ENCODE measurements at places on chromosomes 2 and 18.
A peak's percentile ranks its signal among the peaks of the same experiment; 100 is the strongest.

GRCh38 chr18:57836557-57836956, 33.4 kb upstream of the ATP8B1 start:
- no peak for DNase-seq

DNA sequence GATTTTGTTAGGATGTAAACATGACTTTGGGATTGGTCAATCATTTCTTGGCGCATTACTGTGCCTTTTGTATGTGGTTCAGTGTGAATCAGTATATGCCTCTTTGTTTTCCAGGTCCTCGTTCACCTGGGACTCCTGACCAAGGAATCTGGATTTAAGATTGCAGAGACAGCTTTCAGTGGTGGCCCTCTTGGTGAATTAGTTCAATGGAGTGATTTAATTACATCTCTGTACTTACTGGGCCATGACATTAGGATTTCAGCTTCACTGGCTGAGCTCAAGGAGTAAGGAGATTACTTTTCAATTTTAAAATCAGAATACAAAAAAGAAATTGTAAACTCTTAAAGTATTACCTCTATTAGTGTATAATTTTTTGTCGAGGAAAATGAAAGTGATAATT, 87.6 kb downstream of the MGAT5 start:
- DNase-seq, result no peak

DNA sequence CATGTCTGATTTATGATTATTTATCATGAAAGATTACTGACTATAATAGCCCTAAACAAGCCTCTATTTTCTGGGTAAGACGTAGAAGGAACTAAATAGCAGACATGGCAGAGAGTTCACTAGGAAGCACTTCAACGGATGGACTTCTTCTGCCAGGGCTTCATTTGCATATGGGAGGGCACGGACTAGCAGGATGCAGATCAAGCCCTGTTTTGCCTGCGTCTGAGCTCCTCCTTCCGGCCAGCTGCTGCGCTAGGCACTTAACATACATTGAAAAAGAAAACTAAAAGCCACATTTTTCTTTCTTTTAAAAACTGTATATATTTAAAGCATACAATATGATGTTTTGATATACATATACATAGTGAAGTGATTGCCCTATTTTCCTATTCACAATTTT, 340.0 kb upstream of the MEX3C start:
- peak; percentile 0 for DNase-seq

GRCh38 chr2:75204833-75205232, 5.5 kb upstream of the TACR1 start:
- no peak for DNase-seq

GRCh38 chr2:16325016-16325975, 340.3 kb downstream of the CYRIA start:
- no peak for DNase-seq

GRCh38 chr2:197136452-197136851, 174.1 kb downstream of the ANKRD44 start:
- DNase-seq, result no peak

DNA sequence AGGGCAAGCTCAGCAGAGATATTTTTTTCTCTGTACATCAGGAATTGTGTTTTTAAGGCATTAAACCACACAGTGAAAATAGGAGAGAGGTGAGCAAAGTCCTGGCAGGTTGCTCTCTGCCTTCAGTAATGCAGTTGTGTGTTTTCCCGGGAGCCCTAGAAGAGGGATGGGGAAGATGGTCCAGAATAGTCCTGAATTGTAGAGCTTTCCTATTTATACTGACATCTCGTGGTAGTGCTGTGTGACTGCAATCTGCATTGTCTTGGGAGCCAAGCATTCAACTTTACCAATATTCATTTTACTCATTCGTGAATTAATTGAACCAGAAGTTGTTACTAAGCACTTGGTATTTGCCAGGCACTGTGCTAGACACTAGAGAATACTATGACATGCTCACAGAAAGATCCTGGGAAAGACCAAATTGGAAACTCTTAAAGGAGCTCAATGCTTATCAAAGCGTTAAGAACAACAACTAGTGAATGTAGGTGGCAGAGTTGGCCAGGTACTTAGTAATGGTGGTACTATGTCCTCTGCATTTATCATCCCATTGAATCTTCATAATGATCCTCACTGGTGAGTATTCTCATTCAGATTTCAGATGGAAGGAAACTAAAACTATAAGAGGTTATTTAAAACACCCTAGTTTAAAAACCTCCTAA, 214.6 kb downstream of the TRIB2 start:
- DNase-seq, result peak; percentile 75

DNA sequence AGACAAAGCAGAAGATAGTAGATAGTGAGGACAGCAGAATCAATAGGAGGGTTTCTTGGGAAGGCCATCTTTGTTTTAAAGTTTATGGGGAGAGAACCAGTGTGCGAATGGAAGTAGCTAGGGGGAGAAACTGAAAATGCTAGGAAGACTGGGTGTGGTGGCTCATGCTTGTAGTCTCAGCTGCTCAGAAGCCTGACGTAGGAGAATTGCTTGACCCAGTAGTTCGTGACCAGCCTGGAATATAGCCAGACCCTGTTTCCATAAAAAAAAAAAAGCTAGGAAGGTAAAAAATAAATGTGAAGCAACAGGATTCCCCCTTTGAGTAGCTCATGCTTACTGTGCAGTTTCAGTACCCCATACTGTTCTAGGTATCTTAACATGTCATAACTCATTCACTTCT, 19.2 kb upstream of the DRC1 start:
- DNase-seq, result no peak

DNA sequence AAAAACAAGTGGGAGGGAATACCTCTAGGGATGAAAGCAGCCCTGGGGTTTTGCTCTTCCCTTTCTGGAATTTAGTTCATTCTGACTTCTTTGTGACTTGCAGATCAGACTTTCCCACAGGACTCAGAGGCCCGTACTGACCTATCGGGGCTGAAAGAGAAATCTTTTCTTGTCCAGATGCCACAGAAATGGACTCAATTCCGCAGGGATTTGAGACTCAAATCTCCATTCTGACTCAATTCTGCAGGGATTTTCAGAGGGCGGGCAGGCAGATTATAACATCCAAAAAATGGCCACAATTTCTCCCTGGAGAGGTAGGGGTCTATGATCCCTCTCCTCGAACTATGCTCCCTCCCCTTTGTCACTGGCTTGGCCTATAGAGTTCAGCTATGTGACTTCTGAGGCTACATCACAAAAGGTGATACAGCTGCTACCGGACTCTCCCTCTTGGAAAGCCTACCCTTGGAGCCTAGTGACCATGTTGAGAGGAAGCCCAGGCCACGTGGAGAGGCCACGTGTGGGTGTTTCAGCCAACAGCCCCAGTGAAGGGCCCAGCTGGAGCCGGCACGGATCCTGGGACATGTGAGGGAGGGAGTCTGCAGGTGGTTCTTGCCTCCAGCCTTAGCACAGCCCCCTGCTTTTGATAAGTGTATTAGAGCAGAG, 4.8 kb upstream of the EFHD1 start:
- no peak for DNase-seq

DNA sequence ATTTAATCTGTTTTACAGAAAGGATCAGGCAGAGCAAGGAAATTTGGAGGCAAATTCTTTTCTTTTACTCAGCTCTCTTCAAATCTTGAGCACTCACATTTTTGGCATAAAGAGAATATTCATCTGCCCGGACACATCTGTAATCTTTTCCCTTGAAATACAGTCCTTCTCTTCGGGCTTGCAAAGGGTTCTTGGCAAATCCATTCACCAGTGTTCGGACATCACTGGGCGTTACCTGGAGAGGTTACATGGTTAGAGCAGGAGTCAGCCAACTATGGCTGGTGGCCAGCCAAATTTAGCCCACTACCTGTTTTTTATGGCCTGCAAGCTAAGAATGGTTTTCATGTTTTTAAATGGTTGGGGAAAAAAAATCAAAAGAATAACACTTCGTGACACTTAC, 2.1 kb downstream of the PFN4 start:
- DNase-seq, result no peak

DNA sequence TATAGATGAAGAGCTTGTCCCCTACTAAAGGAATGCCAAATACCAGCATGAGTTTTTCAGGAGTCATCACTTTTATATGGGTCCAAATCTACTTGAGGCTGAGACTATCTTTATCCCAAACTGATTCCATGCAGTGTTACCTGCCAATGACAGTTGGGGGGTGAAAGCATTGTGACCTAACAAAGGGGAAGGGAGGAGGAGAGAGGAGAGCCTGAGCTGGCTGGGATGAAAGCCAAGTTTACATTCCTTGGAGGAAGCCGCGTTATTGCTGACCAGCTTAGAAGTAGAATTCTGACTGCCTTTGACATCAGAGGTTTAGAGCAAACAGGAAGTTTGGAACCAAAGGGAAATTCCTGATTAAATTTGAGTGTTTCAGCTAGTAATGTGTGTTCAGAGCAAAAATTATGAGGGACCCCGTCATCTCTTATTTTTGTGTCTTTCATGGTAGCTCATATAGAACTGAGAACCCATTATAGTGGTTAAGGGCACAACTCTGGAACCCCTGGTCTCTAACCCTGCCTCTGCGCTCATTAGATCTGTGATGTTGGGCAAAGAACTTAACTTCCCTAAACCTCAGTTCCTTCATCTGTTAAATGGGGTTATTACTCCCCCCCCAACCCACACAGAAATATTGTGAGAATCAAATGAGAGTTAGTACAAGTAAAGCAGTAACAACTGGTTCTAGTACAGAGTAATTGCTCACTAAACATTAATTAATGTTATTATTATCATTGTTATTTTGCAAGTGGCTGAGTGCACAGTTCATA, 199.3 kb upstream of the EPAS1 start:
- peak; percentile 97 for DNase-seq

GRCh38 chr18:75638776-75639471, 211.4 kb upstream of the SMIM21 start:
- DNase-seq, result peak; percentile 78

- DNase-seq, result no peak
Measured at GRCh38 chr2:108988076-108988795, 784 bp downstream of the EDAR start.

DNA sequence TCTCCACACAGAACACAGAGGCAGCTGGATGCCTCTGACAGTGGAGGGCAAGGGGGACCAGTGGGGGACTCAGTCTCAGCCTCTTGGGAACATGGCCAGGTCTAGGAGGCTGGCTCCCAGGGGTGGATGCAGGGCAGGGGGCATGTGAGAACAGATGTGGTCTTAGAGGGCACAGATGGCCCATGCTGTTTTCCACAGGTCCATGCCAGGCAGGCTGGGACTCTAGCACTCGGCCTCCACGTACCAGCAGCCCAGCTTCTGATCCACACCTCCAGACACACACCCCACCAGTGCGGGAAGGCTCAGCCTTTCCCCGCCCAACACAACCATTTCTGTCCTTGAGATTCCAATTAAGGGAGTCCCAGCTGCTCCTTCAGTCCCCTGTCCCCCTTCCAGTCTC, 42.4 kb downstream of the TNS1 start:
- no peak for DNase-seq

- DNase-seq, result no peak
Measured at GRCh38 chr2:132538331-132538855, 121.8 kb downstream of the GPR39 start.

DNA sequence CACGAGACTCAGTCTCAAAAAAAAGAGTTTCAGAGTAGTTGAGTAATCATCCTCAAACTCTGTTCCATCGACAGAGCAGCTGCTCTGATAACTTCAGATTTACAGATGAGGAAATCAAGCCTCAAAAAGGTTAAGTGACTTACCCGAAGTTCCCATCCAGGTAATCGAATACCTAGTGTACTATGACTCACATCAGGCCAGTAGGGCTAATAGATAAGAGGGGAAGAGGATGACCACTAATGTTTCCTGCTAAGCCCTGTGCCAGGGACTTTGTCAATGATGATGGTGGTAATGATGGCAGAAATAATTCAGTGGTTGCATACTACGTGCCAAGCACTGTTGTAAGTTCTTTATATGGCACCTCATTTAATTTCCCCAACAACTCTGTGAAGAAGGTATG, 80.9 kb downstream of the PLB1 start:
- DNase-seq, result no peak

- DNase-seq, result peak; percentile 77
Measured at GRCh38 chr2:38394903-38395341, 17.8 kb upstream of the ATL2 start.

GRCh38 chr2:219062081-219062480, 1.4 kb upstream of the IHH start:
- no peak for DNase-seq

DNA sequence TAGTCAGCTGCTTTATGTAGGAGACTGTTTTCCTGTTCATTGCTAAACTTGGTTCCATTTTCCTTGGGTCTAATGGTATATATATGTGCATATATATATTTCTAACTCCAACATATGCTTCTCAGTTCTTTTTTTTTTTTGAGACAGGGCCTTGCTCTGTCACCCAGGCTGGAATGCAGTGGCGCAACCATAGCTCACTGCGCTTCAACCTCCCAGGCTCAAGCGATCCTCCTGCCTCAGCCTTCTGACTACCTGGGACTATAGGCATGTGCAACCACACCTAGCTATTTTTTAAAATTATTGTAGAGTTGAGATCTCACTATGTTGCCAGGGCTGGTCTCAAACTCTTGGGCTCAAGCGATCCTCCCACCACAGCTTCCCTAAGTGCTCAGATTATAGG, 22.1 kb downstream of the STPG4 start:
- DNase-seq, result no peak

- no peak for DNase-seq
Measured at GRCh38 chr2:166104773-166105172, 23.0 kb downstream of the SCN1A start.

DNA sequence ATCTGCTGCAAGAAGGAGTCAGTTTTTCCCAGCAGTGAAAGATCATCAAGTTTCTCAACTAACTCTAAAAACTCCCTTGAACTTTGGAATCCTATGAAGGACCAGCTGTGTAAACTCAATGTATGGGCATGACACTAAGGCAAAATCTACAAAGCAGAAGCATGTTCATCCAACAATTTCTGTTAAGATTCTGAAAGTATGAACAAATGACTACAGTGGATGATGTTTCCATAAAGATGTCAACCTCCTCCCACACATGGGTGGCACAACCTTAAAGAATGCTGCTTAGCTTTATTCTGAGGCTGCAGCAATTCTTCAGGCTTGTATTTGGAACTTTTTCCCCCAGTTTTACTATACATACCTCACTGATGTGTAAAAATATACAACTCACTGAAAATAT, 47.2 kb downstream of the WDR33 start:
- DNase-seq, result peak; percentile 83

GRCh38 chr2:177689623-177690022, 297.1 kb downstream of the AGPS start:
- DNase-seq, result no peak

DNA sequence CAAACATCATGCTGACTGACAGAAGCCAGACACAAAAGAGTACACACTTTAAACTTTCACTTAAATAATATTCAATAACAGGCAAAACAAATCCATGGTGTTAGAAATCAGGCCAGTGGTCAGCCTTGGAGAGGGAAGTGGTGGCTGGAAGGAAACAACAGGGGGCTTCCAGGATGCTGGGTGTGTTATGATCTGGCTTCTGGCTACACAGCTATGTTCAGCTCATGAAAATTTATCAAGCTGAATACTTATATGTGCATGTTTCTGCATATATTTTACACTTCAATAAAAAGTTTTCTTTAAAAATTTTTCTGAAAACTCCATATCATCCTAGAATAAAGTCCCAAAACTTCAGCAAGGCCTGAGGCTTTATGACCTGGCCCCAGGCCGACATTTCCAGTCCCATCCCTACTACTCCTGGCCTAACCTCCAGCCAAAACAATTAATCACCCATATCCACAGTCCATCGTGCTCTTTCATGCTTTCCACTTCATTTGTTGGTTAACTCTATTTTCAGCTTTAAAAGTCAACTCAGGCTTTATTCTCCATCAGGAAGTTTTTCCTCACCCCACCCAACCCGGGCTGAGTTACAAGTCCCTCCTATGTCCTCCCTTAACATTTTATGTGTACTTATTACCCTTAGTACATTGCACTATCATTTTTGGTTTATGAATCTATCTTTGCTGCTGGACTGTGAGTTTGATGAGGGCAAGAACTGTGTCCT, 27.9 kb upstream of the SPTBN1 start:
- peak; percentile 56 for DNase-seq

- no peak for DNase-seq
Measured at GRCh38 chr2:1942146-1942545, 197.8 kb upstream of the PXDN start.
